ENCODE measurements at places on chromosomes 7 and 10.

DNA sequence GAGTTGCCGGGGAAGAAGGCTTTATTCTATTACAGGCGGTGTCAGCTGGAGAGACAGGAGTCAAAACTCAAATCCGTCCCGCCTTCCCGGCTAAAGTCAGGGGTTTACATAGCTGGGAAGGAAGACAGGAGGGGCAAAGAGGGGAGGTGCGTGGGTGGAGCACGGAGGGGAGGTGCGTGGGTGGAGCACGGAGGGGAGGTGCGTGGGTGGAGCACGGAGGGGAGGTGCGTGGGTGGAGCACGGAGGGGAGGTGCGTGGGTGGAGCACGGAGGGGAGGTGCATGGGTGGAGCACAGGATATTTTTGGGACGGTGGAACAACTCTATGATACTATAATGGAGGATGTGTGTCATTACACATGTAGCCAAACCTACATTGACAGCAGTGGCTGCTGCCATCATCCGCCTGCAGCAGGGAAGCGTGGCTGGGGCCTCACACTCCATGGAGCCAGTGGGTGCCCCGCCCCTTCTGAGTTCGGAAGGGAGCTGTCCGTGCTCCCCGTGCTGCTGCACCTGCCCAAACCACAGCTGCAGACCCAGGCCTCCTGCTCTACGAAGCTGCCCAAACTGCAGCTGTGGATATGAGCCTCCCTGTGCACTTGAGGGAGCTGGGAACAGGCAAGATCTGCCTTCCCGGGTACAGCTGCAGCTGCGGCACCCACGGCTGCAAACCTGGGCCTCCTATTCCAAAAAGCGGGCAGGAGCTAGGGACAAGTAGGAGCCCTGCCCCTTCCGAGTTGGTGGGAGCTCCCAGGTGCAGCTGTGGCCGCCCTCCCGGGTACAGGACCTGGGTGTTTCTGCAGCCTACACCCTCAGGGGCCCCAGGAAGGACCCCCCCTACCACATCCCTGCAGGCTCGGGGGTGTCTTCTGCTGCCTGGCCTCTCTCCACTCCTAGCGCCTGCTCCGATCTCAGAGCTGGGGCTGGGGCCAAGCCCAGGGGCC lies 119.4 kb downstream of the DYNC2I1 start:
- DNase-seq = no peak

DNA sequence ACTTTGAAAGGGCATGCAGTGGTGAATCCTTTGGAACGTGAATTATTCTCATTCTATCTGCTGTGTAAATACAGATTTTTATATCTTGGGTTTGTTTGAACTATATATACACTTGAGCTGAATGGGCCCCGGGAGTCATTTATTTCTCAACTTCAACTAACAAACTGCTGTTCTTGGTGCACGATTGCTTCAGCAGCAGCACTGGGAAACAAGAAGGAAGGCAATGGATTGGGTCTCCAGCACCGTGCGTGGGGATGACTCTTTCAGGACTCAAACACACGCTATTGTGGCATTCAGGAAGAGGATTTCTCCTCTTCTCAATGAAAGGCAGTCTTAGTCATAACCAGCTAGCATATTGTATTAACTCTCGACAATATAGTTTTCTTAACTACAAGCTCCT lies 226.0 kb upstream of the NFE2L3 start:
- DNase-seq = no peak

- DNase-seq = no peak
Observed at GRCh38 chr10:3312403-3312940, 139.9 kb upstream of the PITRM1 start.

DNA sequence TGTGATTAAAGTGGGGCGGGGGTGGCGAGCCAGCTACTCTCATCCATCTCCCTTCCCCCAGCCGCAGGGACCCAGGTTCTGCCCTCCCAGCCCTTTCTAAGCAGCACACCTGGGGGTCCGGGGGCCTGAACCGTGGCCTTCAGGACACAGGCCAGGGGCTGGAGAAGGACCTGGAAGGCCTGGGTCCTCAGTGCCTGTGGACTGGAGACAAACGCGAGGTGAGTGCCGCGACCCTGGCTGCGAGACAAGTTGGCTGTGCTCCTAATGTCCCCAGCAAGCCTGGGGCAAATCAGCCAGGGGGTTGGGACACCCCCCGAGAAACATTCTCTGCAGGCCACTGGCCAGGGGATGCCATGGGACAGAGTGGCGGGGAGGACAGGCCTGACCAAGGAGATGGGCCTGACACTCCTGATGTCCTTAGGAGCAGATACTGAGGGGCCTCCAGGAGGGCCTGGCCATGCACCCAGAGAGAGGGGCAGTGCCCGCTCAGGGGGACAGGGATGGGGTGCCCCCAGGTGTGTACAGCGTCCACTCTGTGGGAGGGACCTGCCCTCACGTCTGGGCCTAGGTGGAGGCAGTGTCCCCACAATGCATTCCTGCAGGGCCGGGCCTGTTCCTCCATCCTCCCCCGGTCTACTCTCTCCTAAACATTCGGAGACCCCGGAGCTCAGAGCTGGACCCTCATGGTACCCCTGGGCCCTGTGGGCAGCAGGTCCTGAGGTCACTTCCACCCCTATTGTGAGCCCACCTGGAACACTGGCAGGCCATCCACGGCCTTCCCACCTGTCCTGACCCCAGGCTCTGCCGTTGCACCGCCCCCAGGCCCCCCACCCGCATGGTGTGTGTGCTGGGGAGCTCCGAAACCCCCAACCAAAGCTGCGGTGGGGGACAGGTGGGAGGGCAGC lies 13.1 kb downstream of the BRAT1 start:
- no peak for DNase-seq

DNA sequence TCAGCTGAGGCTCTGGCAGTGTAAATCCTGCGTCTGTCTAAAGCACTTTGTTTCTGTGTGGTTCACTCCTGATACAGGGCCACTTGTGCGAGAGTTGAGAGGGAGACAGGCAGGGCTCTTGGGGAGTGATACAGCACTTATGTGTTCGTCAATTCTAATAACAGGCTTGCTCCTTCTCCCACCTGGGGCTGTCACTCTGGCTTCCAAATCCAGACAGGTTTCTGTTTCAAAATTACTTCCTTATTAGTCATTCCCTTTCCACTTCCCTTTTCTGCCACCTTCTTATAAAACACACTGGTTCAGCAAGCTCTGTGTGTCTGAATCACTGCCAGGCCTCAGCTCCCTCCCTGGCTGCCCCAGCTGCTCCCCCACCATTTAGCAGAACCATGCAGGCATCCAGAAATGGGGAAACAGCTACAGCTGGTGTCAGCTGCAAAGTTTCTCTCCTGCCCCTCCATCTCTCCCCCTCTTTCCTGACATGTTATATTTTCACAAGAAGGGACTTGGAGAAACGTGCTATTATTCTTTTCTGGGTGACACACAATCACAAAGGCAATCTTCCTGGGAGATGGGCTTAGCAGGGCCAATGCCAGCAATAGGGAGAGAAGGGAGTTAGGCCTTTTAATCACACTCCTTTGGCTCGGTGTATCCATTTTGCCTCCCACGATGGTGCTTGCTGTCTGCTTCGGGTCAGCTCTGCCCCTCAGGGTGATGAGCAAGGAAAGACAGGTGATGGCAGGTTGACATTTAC lies 58.4 kb upstream of the ZNRF2 start:
- peak; percentile 73 for DNase-seq

DNA sequence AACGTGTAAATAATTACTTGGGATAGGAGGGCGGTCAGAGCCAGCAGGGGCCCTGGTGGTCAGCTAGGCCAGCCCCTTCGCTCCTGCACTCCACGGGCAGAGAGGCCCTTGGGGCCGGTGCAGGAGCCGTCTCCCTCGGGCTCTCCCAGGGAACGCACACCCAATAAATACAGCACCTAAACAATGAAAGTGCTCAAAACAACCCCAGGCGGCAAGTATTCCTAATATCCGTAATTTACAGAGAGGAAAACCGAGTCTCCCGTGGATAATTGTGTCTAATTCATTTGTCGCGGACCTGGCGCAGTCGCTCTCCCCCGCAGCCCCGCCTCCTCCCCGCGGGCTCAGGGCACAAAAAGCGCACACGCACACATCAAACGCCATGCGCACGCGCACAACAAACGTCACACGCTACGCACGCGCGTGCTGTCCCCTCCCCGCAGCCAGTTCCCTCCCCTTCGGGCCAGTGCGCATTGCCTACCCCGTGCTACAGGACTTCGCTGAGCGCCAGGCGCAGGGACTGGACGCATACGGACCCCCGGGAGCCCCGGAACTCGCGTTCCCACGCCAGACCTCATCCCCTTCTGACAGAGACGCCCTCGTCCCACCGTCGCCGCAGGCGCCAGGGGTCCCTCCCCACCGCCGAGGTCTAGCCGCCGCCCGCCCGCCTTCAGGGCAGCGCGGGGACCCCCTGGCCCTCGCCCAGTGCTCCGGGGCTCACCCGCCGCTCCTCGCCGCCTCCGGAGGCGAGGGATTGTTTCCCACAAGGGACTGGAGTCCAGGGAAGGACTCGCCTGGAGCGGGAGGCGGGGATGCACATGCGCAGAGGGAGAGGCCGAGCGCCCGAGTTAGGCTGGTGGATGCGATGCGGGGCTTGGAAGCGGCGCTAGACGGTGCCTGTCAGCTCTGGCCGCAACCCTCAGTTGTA lies at the start of gene ZNF248:
ZNF248 (minus strand) TSS at position 324 of the 925 bp plus-strand sequence. CDS start 1,300 bp downstream, outside the sequence.
- DNase-seq = peak; percentile 84

DNA sequence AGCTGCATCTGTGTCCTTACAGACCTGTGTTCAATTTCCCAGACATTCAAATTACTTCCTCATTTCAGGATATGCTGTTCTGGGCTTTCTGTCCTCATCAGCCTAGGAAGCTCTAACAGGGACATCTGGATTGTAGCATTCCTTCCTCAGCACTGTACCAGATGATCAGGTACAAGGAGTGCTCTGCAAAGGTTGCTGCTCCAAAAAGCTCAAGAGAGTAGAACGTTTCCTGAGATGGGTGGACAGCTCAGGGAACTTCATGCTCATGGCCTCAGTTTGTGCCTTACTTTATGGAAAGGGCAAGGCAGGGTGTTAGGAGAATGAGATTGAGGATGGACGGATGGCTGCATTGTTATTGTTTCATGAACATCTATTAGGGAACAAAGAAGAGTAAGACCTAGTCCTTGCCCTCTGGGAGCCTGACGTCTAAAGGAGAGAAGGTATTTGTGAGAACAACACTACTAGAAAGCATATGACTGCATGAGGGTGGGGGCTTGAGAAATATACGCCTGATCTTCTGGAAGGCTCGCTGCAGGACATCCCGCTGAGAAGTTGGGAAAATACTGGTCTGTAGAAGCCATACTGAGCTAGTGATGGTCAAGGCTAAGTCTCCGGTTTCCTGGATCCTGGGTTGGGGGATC lies 10.5 kb upstream of the ZNF212 start:
- DNase-seq = no peak

DNA sequence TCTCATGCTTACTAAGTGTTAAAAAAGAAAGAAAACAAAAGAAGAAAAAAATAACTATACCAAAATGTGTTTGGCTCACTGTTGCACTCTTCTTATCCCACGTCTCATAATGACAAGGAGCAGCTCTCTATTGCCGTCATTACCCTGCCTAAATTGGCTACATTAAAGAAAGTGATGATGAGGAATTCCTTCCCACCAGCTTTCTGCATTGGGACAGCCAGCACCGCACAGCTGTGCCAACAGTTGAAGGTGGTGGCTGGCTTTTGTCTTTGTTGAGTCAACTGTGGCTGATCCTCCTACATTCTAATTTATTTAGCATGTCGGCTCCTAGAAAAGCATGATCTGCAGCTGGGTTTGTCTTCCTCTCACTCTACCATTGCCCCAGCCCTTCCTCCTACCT lies 751.8 kb downstream of the KCNMA1 start:
- DNase-seq = no peak

DNA sequence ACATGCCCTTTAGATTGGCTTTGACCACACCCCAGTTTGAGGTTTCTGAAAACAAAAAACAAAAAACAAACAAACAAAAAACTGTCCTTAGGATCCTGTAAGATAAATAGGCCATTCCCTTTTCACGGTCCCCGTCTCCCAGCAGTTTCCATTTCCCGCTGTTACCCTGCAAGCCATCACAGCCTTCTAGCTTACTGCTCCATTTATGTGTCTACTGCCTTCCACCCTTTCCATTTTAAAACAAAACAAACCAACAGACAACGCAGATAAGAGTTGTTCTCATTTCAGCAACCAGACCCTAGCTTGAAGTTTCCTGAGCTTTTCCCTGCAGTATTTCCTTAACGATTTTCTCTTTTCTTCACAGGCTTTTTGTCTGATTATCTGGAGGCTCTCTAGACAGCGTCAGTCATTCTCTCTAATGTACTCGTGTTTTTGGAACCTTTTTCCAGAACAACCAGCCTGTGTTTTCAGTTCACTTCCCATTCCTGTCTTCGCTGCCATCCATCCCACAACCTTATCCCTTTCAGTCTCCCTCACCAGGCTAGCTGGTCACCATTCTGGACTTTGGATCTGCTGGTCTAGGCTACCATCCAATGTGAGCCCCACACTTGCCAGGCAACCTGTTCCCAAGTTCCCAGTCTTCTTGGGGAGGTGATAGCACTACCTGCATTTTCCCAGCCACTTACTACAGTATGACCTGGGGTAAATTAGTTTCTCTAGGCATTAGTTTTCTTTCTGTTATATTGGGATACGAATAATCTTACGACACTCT lies 317.3 kb upstream of the FZD1 start:
- DNase-seq = no peak

DNA sequence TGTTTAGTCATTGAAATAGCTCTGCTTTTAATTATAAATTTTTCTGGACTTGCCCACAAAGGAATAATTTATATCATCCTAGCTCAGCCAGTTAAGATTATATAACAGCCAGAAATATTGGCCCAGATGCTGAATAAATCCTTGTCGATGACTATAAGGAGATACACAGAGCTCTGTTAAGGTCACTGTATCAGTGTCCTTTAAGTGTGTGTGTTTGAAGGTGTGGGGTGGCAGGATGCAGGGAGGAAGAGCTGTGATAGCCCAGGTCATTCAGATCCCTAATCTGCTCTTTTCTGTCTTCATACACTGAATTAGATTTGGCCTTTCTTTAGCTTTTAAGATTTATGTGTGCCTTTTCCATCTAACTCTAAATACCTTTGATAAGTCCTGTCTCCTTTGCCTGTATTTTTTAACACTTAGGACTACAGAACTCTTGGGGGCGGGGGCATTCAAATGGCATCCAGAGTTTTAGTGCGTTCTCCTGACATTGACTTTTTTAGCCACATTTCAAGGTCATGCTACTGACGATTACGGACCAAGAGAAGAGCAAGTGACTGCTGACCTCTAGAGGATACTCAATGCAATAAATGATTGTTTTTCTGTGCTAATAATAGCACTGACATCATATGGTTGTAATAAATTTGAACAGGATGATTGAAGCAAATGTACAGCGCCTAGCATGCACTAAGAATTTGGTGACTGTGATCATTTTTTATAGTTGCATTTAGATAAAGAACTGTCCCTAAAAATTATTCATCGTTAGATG lies 172.3 kb downstream of the CACNB2 start:
- DNase-seq = peak; percentile 43

- DNase-seq = no peak
Observed at GRCh38 chr10:22849077-22849805, 78.6 kb upstream of the ARMC3 start.

DNA sequence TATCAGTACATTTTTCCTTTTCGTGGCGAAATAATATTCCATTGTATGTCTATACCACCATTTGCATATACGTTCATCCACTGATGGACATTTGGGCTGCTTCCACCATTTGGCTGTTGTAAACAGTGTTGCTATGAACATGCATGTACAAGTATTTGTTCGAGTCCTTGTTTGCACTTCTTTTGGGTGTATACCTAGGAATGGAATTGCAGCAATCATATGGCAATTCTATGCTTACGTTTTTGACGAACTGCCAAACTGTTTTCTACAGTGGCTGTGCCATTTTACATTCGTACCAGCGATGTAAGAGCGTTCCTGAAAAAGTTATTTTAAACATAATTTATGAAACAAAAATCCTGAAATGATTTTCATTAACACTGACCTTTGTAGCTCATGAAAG lies 79.5 kb downstream of the HIPK2 start:
- no peak for DNase-seq

GRCh38 chr10:76542307-76542930 lies 1095.2 kb downstream of the KCNMA1 start:
- DNase-seq = no peak
